GM04504 (cell line): ENCODE measurements at places on chromosomes 12 and 14.
A peak's percentile ranks its signal among the peaks of the same experiment; 100 is the strongest.

GRCh38 chr12:3092764-3093163 lies 15.6 kb downstream of the TSPAN9 start:
- DNase-seq, result no peak

DNA sequence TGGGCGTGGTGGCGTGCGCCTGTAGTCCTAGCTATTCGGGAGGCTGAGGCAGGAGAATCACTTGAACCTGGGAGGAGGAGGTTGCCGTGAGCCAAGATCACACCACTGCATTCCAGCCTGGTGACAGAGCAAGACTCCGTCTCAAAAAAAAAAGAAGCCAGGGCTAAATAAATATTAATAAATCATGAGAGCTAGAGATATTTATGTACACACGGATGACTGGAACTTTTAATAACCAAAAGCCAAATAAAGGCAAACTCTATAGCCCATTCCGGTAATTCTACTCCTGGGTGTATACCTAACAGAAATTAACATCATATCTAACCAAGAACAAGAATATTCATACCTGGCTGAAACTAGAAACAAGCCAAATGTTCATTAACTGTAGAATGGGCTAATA lies 7.7 kb upstream of the TRAFD1 start:
- no peak for DNase-seq

DNA sequence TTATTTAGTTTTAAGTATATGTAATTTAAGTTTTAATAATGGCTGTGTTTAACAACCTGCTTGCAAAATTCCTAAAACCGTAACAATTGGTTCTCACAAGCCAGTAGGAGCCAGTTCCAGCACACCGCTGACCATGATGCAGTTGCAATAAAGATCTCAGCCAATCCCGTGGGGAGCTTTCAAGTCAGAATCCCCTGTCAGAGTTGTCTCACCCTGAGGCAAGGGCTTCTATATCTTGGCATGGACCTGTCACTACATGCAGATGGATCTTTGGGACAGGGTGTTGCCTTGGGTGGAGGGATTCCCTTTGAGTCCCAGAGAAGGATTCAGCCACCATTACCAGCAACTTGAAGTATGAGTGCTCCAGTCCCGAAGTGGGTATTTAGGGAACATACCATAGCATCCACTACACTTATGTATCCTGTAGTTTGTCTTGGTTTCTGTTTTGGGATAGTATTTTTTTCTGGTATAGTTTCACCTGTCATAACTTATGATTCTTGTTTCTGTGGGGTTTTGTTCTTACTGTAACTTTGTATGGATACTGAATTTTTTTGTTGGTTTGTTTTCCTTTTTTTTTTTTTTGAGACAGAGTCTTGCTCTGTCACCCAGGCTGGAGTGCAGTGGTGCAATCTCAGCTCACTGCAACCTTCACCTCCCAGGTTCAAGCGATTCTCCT lies 30.1 kb upstream of the LIMA1 start:
- no peak for DNase-seq

- no peak for DNase-seq
These were observed 58.9 kb upstream of the OVCH1 start for GRCh38 chr12:29556363-29556762.

- no peak for DNase-seq
These were observed 70.2 kb downstream of the BAZ1A start for GRCh38 chr14:34804933-34805332.

DNA sequence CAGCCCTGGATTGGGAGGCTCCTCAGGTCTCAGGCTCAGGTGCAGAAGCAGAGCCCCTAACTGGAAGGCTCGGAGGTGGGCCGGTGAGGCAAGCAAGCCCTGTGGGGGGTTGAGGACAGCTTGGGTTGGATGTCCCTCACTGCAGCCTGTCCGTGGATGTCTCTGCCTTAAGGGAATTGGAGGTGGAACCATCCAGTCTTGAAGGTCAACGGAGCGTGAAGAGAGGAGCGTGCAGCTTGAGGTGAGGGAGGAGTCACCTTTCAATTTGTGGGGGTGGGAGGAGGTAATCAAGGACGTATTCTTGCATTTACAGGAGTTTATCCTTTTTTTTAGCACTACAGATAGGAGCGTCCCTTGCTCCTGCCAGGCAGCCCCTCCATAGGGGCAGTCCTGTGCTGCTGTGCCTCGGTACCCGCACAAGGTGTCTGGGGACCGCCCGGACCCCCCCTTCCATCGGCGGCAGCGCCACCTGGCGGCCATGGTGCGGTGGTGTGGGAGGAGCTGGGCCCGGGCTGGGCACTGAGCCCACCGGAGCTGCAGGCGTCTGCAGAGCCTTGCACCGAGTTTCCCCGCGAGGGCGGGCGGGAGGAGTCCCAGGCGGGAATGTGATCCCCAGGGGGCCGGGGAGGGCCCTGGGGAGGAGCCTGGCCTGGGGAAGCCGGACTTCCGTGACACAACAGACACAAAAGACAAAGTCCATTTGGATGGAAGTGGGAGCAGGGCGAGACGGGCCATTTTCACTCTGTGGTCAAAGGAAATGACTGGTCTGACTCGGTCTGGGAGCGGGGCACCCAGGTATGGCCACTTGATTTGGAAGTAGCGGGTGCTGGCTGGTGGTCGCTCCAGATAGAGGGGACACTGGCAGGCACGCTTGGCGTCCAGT lies 864 bp downstream of the DNAJC22 start:
- DNase-seq, result no peak

- DNase-seq, result no peak
These were observed 59.9 kb downstream of the ZFYVE21 start for GRCh38 chr14:103775506-103775905.

DNA sequence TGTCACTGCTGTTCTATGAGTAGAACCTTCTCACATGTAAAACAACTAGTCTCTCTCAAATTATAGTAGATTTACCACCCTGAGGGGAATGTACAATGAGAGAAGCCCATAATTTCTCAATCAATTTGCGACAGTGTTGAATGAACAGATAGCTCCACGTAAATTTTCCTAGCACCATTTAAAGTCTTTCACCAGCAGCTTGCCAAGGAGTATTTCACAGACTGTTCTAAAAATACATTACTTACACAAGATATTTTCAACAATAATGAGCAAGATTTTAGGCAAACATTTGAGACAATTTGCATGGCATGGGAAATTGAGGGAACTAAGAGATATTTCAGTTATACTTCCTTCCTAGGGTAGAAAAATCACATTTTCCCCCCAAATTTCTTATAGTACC lies 151.6 kb downstream of the KICS2 start:
- no peak for DNase-seq

GRCh38 chr12:20024194-20024593 lies 344.1 kb upstream of the PDE3A start:
- DNase-seq, result no peak

DNA sequence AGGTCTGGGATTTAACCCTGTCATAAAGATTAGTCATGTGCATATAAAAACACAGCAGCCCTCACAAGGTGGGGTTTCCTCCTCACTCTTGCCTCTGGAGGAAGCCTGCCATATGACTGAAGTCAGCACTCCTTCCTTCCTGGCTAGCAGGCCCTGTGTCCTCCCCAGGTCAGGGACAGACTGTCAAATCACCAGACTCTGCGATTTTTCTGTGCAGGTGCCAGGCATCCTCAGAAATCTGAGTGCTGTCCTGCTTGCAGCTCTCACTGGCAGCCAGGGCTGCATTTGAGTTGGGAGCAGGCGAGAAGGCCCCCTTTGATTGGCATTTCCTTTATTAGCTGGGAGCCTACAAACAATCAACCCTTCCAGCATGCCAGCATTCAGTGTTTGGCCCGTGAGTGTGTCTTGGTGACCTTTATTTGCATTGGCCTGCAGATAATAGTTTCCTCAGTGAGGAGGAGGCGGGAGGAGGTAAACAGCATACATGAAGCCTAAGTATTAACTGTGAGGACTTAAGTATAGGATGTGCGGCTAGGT lies 183.8 kb upstream of the ARHGAP5 start:
- DNase-seq, result no peak

GRCh38 chr12:21879312-21879711 lies 61.9 kb downstream of the ABCC9 start:
- no peak for DNase-seq

- peak; percentile 21 for DNase-seq
These were observed 485.0 kb downstream of the PRKD1 start for GRCh38 chr14:29442696-29443095.
